ENCODE measurements at places on chromosomes 7 and 10.
A peak's percentile ranks its signal among the peaks of the same experiment; 100 is the strongest.

- peak; percentile 35 for DNase-seq
Observed at GRCh38 chr7:73974948-73975926, 52.7 kb upstream of the ELN start.

DNA sequence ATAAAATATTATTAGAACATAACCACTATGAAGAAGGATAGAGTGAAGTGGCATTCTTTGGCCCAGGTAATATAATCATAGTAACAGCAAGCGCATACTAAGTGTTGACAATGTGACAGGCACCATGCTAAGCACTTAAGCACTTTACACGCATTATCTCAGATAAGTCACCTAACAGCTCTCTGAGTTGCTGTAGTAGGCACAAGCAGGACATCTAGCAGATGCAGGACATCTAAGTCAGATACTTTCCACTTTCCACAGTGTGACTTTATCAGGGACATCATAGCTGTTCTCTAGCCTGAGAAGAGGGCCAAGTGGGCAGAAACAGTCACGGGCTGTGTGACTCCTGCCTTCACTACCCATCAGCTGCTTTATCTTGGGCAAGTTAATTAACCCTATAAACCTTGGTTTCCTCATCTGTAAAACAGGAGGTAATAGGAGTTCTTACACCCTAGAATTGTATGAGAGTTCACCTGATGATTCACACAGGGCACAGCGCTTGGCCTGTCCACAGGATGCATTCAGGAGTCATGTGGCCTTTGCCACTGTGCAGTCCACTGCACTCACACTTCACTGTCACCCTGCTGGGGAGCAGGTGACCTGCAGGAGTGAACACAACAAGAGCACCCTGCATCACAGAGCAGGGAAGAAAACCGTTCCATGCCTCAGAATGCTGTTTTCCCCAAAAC, 12.5 kb downstream of the LIPA start:
- no peak for DNase-seq

- no peak for DNase-seq
Observed at GRCh38 chr10:28280652-28281051, 22.2 kb downstream of the MPP7 start.

GRCh38 chr7:158020706-158021095, 566.9 kb downstream of the PTPRN2 start:
- DNase-seq: no peak

GRCh38 chr10:102782673-102783551, 39.2 kb downstream of the WBP1L start:
- DNase-seq: no peak

GRCh38 chr7:30412782-30413504, 65.6 kb downstream of the NOD1 start:
- no peak for DNase-seq

DNA sequence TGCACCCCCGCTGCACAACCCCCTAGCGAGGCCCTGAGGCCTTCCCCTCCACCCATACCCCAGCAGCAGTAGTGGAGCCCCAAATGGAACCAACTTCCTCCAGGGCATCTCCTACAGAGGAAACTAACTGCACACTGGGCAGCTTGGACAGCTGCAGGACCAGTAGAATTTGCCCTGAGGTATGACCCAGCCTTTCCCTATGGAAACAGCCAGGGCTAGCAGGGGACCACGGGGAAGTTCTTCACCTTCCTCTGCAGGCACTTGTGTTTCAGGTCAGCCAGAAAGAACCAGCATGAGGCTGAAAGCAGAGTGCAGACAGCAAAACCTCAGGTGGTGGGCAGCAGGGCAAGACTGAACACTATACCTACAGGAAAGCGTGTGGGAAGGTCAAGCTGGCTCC, 5.7 kb upstream of the EEPD1 start:
- no peak for DNase-seq

DNA sequence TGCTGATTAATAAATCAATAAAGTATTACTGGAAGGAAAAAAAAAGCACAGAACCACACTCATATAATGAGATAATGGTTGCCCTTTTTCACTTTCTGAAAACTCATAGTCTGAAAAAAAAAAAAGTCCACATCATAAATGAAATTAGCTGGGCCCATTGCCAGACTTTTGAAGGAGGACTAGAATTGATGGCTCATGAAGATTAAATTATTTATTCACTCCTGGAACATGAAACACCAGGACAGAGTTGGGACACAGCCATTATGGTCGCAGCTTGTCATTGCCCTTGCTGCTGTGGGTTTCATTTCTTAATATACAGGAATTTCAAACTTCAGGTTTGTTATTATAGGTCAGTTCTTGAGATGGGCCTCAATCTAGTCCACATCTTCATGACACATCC, 91.9 kb downstream of the CNTNAP2 start:
- DNase-seq: no peak

GRCh38 chr10:89665302-89665701, 20.3 kb upstream of the PANK1 start:
- DNase-seq: no peak

- no peak for DNase-seq
Observed at GRCh38 chr7:145643981-145644380, 472.6 kb upstream of the CNTNAP2 start.

DNA sequence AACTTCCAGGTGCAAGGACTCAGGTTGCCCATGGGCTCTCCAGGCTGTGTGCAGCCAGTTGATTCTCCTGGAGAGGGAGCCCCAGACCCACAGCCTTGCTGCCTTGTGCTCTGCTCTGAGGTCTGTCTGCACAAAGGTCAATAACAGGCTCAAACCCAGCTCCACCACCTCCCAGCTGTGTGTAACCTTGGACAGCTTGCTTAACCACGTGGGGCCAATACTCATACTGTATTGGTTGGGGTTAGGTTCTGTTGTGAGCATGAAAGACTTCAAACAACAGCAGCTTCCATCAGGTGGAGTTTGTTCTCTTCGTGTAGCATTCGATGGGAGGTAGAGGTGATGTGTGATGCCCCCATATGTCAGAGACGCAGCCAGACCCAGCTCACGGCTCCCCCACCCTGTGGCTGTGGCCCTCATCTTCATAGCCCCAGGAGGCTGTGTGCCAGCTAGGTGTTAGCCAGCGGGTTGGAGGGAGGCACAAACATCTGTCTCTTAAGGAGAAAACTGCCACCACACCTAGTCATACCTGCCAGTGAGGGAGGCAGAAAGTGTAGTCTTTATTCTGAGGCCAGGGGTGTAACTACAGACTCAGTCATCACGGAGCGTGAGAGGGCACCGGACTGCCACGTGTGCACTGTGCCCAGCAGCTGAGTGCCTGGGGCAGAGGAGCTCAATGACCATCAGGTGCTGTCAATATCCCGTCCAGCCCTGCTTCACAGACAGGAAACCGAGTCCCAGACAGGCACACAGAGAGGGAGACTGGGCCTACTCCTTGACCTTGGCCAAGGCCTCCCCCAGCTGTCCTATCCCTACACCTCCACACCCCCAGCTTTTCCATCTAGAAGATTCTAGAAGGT, 8.1 kb upstream of the POLD2 start:
- no peak for DNase-seq

- DNase-seq: no peak
Observed at GRCh38 chr7:158757404-158757989, 52.9 kb upstream of the NCAPG2 start.

- no peak for DNase-seq
Observed at GRCh38 chr7:118449797-118450567, 225.5 kb downstream of the ANKRD7 start.

DNA sequence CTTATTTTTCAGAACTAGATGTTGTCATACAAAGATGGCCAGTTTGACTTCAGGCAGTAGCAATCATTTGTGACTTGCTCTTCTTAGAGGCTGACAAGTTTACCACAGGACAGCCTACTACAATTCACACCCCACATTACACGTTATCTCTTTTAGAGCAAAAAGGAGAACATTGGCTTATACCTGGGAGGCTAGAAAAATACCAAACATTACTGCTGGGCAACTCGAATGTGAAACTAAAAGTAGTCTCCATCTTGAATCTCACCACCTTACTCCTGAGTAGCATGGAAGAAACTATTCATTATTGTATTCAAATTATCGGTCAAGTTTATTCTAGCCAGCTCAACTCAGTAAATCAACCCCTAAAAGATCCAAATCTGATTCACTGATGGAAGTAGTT, 90.7 kb upstream of the TMEM26 start:
- no peak for DNase-seq

- no peak for DNase-seq
Observed at GRCh38 chr7:84187087-84187805, 7.3 kb downstream of the SEMA3A start.

Measured in mesothelial cell of epicardium (in vitro differentiated cells).